Immature natural killer cell (primary cell): ENCODE measurements at places on chromosomes 2 and 18. TPM values are rescaled to one million over a fixed set of nuclear protein-coding genes. Genes with fewer than 3 reads are reported as not detected.

DNA sequence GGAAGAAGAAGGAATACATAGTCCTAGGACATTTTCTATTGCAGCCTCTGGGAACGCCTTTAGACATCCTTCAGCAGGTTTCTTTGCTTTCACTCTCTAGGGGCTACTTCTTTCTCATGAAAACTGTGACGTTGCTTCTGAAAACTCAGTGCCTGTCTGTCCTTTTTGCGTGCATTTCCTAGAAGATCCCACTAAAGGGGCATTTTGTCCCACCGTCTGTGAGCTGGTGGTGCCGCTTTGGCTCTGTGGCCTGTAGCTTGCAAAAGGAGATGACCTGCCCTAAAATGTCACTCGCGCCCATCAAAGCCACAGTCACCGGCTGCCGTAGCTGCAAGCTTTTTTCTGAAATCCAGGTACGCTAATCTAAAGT lies 579 bp downstream of the STAT4 start:
- peak; percentile 67 for DNase-seq
- peaks cover 79% of the 10 kb centered on the region for H3K4me1 ChIP-seq
- peaks cover 24% of the 10 kb centered on the region for H3K27me3 ChIP-seq
- H3K36me3 ChIP-seq, result peaks cover 23% of the 10 kb centered on the region

CD28 gene
- polyA plus RNA-seq, result 0.13 TPM

HADHB gene
- polyA plus RNA-seq, result 72.3 TPM

VAMP5 gene
- 219 TPM for polyA plus RNA-seq

- no peak for DNase-seq
- H3K27ac ChIP-seq, result no peak overlapping the region
- H3K27me3 ChIP-seq, result peaks cover 10% of the 10 kb centered on the region
- H3K4me1 ChIP-seq, result no peaks in the 10 kb centered on the region
Measured at GRCh38 chr2:110120171-110121051, 4.8 kb upstream of the MALL start.

- no peak overlapping the region for H3K4me3 ChIP-seq
- H3K36me3 ChIP-seq, result no peaks in the 10 kb centered on the region
- no peak overlapping the region for H3K27ac ChIP-seq
Measured at GRCh38 chr18:41646915-41647620, 308.0 kb upstream of the PIK3C3 start.

GALNT5 gene
- not detected for polyA plus RNA-seq

- no peak for DNase-seq
- H3K4me1 ChIP-seq, result no peaks in the 10 kb centered on the region
- H3K27me3 ChIP-seq, result no peaks in the 10 kb centered on the region
- H3K27ac ChIP-seq, result no peak overlapping the region
- H3K36me3 ChIP-seq, result peaks cover 27% of the 10 kb centered on the region
Measured at GRCh38 chr2:135839713-135840112, 2.7 kb upstream of the LCT start.

GRCh38 chr18:7568426-7568825 lies 1.3 kb downstream of the PTPRM start:
- peak; percentile 13 for DNase-seq
- no peaks in the 10 kb centered on the region for H3K36me3 ChIP-seq
- no peak overlapping the region for H3K27ac ChIP-seq
- peaks cover 14% of the 10 kb centered on the region for H3K27me3 ChIP-seq

DNA sequence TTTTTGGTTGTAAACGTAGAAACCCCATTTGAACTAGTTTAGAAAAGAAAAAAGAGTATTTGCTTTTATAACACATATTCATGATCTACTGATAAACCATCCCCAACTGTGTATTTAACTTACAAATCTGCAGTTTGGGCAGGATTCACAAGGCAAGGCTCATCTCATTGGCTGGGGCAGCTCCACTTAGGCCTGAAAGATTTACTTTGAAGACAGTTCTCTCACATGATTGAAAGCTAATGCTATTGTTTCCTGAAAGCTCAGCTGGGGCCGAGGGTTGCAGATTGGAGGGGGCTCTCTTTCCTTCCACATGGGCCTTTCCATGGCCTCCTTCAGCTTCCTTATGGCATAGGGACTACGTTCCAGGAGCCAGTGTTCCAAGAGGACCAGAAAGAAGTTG lies 47.4 kb downstream of the ARHGAP15 start:
- DNase-seq, result peak; percentile 21
- H3K4me1 ChIP-seq, result peaks cover 71% of the 10 kb centered on the region
- H3K4me3 ChIP-seq, result peak overlapping the region; percentile 82
- peaks cover 9% of the 10 kb centered on the region for H3K36me3 ChIP-seq

DNA sequence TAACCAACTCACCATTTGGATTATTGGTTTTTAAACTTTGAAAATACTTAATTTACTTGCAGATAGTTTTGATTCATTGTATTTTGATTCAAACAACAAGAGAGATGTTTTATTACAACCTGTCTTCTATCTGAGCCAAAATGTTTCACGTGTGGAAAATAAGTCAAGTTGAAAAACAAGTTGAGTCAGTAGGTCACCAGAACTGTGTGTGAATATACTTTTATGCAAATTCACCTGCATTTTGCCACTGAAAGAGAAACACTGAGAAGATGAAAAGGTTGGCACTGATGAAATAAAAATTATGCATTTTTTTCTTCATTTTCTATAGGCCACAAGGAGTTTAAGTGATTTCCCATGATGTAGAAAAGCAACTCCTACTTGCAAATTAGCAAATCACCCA lies 68.3 kb downstream of the ICOS start:
- DNase-seq, result no peak
- H3K4me3 ChIP-seq, result no peak overlapping the region
- H3K4me1 ChIP-seq, result peaks cover 19% of the 10 kb centered on the region
- no peaks in the 10 kb centered on the region for H3K36me3 ChIP-seq
- H3K27ac ChIP-seq, result no peak overlapping the region

GRCh38 chr18:55268628-55269275 lies 309.5 kb upstream of the CCDC68 start:
- no peak overlapping the region for H3K4me3 ChIP-seq
- peaks cover 20% of the 10 kb centered on the region for H3K4me1 ChIP-seq
- no peaks in the 10 kb centered on the region for H3K36me3 ChIP-seq
- no peak overlapping the region for H3K27ac ChIP-seq
- DNase-seq, result no peak

DNA sequence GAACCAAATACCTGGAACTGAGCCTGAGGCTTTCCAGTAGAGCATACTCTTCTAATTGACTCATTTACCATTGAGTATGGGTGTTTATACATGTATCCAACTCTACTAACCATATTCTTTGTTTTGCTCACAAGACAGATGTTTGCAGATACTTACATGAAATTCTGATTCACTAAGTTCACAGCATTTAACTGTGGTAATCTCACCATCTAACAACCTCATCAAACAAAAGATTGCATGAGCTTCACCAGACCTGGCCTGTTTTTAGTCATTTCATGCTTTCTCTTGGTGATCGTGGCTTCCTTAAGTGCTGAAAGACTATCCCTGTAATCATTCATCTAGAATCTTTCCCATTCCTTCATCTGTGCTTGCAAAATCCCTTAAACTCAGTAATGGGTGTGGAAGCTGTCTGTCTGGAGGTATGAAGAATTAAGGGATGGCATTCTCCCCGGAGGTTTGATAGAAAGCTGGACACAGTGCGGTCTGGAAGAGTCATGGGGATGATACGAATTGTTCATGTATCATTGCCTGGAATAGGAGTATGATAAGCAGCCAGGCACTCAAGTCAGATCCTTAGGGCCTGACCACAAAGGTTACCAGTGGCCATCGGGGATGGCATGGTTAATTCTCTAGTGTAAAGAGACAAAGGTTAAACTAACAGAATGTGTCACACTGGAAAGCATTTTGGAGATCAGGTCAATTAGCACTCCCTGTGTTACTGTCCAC lies 42.0 kb upstream of the IL1R1 start:
- no peak overlapping the region for H3K4me3 ChIP-seq
- no peak for DNase-seq
- H3K36me3 ChIP-seq, result no peaks in the 10 kb centered on the region
- H3K27ac ChIP-seq, result no peak overlapping the region
- peaks cover 21% of the 10 kb centered on the region for H3K27me3 ChIP-seq

DNA sequence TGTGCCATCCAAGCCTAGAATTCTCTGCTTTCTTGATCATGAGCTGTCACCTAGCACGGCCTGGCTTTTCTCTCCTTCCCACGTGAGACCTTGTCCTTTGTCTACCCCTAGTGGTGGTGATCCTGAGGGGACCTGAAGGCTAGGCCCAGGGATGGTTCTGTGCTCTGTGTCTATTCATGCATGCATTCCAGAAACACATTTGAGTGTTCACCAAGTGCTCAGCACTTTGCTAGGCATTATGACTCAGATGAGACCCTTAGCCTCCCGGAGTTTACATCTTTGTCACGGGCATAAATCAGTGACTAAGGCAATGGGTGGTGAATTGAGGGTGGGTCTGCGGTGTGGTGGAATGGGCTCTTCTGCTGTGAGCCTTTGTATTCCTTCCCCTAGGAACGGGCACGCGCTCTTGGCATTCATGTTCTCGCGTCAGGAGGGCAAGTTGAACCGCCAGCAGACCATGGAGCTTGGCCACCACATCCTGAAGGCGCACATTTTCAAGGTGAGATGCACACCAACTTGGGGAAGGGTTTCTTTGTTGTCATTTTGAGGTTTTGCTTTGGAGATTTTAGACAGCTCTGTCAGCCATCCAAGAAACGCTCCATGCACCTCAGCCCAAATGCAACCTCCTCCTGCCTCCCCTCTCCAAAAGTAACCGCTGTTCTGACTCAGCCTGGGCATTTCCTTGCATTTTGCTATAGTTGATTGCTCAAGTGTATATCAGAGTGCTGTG lies 100.9 kb downstream of the WDSUB1 start:
- H3K4me1 ChIP-seq, result peaks cover 17% of the 10 kb centered on the region
- H3K27ac ChIP-seq, result no peak overlapping the region
- H3K4me3 ChIP-seq, result no peak overlapping the region
- no peaks in the 10 kb centered on the region for H3K27me3 ChIP-seq
- peak; percentile 40 for DNase-seq

SLC14A1 gene
- 12.4 TPM for polyA plus RNA-seq

G6PC2 gene
- not detected for polyA plus RNA-seq
